Astrocyte (in vitro differentiated cells and primary cell): ENCODE measurements at places on chromosomes 11 and 22. TPM values are rescaled to one million over a fixed set of nuclear protein-coding genes. Genes with fewer than 3 reads are reported as not detected.

- no peak for DNase-seq
Measured at GRCh38 chr11:6635082-6635932, 16.1 kb upstream of the TPP1 start.

Gene IL10RA
- 0.12 and 0.73 TPM in 2 replicates for total RNA-seq

DNA sequence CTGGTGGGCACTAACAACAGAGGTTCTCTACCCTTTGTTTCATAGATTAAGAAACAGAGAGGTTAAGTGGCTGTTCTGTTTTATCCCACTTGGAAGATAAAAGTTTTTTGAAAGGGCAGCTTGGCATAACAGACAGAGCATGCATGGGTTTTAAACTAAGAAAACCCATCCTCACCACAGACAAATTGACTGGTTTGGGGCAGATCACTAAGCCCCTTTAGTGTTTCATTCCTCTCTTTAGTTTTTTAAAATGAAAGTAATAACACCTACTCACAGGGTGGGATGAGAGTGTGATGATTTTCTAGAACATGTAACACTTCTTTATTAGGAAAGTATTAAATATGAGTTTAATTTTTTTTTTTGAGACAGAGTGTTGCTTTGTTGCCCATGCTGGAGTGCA lies 12.3 kb upstream of the RRAS2 start:
- no peak for DNase-seq

GRCh38 chr11:66701432-66702240 lies 23.9 kb upstream of the RBM4B start:
- no peak for DNase-seq

GRCh38 chr22:37062376-37062675 lies 10.8 kb downstream of the KCTD17 start:
- DNase-seq: no peak

DNA sequence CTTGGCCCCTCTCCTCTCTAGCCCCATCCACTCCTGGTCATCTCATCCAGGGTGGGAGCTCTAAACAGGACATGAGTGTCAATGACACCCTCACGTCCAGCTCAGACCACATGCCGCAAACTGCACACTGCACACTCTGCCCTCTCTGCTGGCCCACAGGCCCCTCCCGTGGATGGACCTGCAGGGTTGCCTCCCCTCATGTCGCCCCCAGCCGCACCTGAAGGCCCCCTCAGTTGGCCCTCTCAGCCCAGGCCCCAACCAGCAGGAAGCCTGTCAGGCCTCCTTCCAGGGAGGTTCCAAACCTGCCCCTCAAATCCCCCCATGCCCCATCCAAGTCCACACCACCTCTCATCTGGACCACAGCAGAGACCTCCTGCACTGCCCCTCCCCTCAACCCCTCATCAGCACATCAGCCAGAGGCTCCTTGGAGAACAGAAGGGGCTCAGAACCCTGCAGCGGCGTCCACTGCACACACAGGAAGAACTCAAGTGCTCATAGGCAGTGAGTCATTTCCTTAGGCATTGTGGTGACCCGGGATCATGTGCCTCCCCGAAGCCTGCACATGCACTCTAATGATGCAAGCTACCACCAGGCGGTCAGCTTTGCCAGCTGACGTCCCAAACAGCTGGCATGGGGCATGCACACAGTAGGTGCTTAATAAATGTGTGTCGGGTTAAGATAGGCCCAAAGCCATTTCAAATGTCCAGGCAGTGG lies 12.9 kb upstream of the CDKN1C start:
- peak; percentile 87 for DNase-seq

GRCh38 chr22:48756146-48757111 lies 1071.2 kb downstream of the BRD1 start:
- no peak for DNase-seq

Gene HTR3A
- total RNA-seq: not detected in 2 replicates

- no peak for DNase-seq
Measured at GRCh38 chr11:48019595-48019994, 39.2 kb downstream of the PTPRJ start.

- peak; percentile 30 for DNase-seq
Measured at GRCh38 chr22:44707752-44708151, 5.7 kb downstream of the PRR5 start.

Gene SGSM1
- 0.05 TPM in 1 of 2 replicates, not detected in the other for total RNA-seq

DNA sequence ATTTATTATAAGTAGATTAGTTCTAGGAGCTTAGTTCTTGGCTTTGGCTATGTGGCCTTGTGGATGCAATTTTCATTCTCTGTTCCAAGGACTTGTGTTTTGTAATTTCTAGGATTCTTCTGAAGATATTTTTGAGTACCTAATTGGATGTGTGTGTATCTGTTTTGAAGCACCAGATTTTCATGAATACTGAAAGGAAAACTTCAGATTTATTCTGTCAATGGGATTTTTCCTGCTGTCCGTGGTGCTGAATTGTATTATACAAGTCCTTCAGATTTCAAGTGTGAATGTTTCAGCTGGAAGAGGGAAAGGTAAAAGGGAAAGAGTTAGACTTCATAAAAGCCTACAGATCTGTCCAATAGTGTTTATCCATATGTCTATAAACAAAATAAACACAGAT lies 18.2 kb upstream of the SYN3 start:
- peak; percentile 1 for DNase-seq

- peak; percentile 18 for DNase-seq
Measured at GRCh38 chr11:122398167-122398566, 257.4 kb upstream of the UBASH3B start.

DNA sequence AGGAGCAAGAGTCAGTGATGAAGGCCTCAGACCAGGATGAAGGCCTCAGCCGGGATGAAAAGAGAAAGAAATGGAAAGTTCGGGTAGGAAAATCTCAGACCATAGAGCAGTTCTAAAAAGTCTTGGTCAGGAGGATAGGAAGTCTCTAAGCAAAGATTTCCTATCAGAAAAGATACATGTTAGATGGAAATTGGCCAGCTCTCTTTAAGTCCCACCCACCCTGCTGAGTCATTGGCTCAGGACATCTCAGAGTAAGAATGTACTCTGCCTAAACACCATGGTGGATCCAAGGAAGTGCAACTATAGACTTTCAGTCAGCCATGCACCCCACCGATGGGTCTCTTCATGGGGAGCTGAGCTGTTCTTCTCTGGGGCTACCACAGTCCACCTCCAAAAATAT lies 4.4 kb downstream of the OR8B3 start:
- peak; percentile 4 for DNase-seq

DNA sequence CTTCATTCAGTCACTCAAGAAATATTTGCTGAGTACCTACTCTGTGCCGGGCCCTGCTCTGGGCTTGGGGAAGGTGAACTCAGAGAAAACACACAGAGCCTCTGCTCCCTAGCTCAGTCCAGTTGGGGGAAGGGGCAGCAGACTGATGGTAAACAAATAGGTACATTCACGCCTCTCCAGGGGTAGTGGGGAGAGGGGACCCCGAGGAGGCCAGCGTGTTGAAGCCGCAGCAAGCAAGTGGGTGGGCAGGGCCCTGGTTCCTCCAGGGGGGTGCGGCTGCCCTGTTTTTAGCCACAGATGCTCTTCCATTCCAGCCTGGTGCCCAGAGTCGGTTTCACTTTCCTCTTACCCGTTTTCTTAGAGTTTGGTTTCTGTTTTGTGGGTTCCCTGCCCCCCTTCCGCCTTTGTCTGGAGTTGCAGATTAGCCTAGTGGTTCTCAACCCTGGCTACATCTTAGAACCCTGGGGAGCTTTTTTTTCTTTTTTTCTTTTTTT lies 8.7 kb downstream of the DRAP1 start:
- DNase-seq: no peak

GRCh38 chr11:46339816-46340215 lies 7.4 kb upstream of the DGKZ start:
- DNase-seq: no peak

GRCh38 chr11:30172158-30172557 lies 58.7 kb upstream of the FSHB start:
- DNase-seq: no peak

- DNase-seq: peak; percentile 77
Measured at GRCh38 chr11:34160049-34160721, 54.8 kb downstream of the NAT10 start.

GRCh38 chr11:11882539-11882938 lies 40.8 kb downstream of the USP47 start:
- DNase-seq: no peak

DNA sequence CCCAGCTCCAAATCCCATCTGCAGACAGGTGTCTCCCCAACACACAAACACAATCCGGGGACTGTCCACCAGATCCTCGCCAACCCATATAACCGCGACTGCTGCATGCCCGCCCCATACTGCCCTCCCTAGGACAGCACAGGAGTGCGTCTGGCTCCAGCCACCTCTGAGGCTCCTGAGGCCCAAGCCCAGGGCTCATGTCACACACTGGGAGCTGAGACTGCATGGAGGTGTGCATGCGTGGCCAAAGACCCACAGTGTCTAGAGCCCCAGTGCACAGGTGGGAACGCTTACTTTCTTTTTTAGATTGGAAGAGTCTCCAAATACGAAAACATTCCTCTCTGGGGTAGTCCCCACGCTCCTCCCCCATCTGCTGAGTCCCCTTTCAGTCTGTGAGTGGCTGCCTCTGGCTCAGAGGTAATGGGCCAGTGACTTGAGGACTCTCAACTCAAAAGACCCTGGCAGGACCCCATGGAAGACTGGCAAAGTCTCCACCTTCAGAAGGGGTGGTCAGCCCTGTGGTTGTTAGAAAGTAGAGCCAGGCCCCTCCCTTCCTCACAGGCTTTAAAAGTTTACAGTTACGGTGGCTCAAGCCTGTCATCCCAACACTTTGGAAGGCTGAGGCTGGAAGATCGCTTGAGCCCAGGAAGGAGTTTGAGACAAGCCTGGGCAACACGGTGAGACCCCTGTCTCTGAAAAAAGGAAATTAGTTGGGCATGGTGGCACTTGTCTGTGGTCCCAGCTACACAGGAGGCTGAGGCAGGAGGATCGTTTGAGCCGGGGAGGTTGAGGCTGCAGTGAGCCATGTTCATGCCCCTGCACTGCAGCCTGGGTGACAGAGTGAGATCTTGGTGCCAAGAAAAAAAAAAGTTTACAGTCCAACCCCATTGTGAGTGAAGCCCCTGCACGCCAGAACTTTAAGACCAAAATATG lies 2.3 kb downstream of the CBX7 start:
- no peak for DNase-seq

Gene C11orf87
- total RNA-seq: 0.07 TPM in 1 of 2 replicates, not detected in the other

DNA sequence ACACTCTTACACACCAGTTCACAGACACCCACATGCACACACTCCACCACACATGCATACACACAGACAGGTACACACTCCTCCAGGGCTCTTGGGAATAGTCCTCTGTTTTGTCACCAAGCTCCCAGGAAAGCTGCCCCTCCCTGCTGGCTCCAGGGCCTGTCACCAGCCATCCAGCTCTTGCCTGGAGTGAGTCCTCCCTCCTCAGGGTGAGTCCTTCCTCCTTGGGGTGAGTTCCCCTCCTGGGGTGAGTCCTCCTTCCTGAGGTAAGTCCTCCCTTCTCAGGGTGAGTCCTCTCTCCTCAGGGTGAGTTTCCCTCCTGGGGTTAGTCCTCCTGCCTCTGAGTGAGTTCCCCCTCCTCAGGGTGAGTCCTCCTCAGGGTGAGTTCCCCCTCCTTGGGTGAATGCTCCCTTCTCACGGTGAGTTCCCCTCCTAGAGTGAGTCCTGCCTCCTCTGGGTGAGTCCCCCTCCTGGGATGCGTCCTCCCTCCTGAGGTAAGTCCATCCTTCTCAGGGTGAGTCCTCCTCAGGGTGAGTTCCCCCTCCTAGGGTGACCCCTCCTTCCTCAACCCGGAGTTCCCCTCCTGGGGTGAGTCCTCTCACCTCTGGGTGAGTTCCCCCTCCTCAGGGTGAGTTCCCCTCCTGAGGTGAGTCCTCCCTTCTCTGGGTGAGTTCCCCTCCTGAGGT lies 100.6 kb upstream of the FGF3 start:
- no peak for DNase-seq

- DNase-seq: no peak
Measured at GRCh38 chr11:124886476-124886875, 11.2 kb downstream of the ROBO4 start.

Gene PANX2
- 2.3 and 2.8 TPM in 2 replicates for total RNA-seq

DNA sequence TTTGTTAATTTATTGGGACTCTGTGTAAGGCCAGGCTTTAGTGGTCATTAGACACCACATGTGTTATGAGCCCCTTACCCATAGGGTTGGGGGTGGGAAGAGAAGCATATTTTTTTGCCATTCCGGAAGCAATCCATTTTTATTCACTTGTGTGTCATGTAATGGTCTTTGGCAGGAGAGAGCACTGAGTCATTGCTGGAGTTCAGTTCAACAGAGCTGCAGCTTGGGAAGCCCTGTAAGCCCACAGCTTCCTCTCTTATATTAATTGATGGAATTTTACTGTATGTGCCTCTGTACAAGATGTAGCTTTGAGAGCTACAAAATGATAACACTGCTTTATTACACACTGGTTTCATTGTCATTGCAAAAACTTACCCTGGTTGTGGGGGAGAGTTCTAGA lies 177.3 kb upstream of the SORL1-AS1 start:
- peak; percentile 90 for DNase-seq

Gene CLP1
- 19.1 and 21.4 TPM in 2 replicates for total RNA-seq

DNA sequence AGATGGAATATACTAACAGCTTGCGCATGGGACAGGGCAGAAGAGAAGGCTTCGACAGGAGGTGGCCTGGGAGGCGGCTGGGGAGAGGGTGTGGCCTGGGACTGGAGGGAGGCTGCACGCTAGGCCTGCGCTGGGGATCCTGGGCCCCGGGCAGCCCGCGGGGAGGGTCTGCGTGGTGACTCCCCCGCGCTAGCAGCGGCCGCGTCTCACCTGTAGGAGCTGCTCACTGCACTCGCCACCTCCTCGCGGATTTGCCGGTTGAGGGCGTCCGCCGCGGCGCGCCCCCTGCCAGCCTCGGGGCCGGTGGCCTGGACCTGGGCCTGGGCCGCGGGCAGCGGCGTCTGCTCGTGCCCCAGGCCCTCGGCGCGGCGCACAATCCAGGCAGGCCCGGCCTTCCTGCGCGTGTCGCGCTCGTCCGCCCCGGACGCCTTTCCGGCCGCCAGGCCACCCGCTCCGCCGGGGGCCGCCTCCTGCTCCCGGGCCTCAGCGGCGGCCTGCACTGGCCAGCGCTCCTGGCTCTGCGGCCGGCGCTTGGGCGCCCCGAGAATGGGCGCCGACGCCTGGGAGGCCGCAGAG lies 1.5 kb downstream of the MAP6 start:
- no peak for DNase-seq

DNA sequence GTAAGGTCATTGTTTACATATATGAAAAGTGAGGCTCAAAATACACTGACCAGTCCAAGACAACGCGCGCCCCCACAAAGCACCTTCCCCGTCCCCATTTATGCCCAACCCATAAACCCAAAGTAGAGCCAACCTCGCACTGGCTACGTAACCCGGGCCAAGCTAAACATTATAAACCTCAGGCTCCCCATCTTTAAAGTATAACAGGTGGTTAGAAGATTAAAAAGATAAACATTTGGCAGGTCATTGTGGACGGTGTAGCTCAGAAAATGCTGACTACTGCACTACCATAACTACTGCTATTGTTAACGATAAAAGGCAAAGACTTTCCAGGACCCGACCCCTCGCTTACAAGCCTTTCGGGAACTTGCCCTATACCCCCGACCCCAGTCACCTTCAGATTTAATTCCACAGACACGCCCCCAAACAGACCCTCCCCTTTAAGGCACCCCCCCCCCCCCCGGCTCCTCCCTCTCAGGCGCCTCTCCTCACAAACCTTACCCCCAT lies 470 bp downstream of the NUMA1 start:
- no peak for DNase-seq
